Lower leg skin (tissue), 4 donors: ENCODE measurements at places on chromosomes 6 and 20. TPM values are rescaled to one million over a fixed set of nuclear protein-coding genes. Genes with fewer than 3 reads are reported as not detected.
A peak's percentile ranks its signal among the peaks of the same experiment; 100 is the strongest.

DNA sequence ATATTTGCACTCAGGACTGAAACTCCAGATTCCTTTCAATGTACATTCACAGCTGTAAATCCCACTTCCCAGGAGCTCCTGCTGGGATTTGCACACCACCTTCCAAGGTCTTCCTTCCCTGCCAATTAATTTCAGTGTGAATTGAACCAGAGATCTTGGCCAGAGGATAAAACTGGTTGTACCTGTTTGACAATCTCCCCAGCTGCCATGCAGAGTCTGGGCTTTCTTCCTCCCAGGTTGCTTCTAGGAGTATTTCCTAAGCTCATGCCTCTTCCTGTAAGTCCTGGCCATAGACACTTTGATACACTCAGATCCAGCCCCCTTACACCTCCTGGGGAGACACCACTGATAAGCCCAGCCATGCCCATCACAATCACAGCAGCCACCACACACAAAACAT, 15.6 kb downstream of the MAFB start:
- DNase-seq = no peak

- DNase-seq = no peak
Observed at GRCh38 chr6:127119102-127120022, 891 bp downstream of the RSPO3 start.

The PSMB1 gene
- 175 TPM for total RNA-seq

- no peak for DNase-seq
Observed at GRCh38 chr6:81984599-81984998, 232.1 kb upstream of the TENT5A start.

GRCh38 chr6:135789375-135790050, 62.0 kb upstream of the PDE7B start:
- DNase-seq = no peak

- peak; percentile 36 for DNase-seq
Observed at GRCh38 chr6:74573613-74574012, 632.2 kb downstream of the COL12A1 start.

GRCh38 chr20:1005452-1006027, 3.4 kb upstream of the RSPO4 start:
- no peak for DNase-seq

GRCh38 chr6:10576226-10576625, 55.1 kb downstream of the GCNT2 start:
- DNase-seq = no peak

GRCh38 chr6:77463308-77463860, at the start of gene HTR1B:
Gene HTR1B (minus strand): TSS chr6:77463491. CDS start chr6:77463403, 88 bp downstream.
- no peak for DNase-seq

GRCh38 chr6:73282871-73283270, 19.9 kb upstream of the KHDC1 start:
- no peak for DNase-seq

DNA sequence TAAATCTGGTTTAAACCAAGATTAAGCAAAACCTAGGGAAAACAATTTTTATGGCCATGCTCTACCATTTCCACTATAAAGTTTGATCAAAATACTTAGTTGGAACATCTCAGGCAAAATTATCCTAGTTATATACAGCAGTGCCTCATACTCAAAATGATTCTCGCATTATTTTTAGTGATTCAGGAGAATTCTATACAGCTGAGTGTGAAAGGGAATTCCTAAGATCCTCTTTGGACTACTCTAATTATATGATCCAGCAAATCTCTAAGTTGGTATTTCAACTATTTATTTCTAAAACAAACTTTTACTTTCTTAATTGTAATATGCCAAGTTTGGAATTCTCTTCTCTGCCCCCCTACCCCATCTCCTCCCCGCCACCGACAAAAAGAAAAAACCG, 8.6 kb downstream of the DTNBP1 start:
- no peak for DNase-seq

- DNase-seq = no peak
Observed at GRCh38 chr6:41715795-41716515, 19.5 kb downstream of the TFEB start.

The CDSN gene
- total RNA-seq = 480 TPM

- no peak for DNase-seq
Observed at GRCh38 chr6:74598462-74599393, 607.1 kb downstream of the COL12A1 start.

The HCK gene
- 10.2 TPM for total RNA-seq

DNA sequence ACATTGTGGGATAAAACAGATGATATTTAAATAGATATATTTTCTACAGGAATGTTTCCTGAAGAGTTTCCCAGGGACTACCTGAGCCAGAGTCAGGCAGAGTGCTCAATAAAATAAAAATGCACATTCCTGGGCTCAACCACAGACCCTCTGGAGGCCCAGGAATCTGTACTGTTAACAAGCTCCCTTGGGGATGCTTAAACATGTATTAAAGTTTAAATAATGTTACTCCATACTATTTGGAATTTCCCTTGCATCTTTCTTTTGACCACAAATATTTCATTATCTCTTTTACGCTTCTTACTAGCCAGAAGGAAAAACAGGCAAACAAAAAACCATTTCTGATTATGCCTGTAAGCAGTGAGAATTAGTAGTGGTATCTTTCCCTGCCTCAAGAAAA, 42.3 kb downstream of the GPR63 start:
- no peak for DNase-seq

GRCh38 chr6:165119231-165120020, 190.0 kb downstream of the C6orf118 start:
- no peak for DNase-seq

DNA sequence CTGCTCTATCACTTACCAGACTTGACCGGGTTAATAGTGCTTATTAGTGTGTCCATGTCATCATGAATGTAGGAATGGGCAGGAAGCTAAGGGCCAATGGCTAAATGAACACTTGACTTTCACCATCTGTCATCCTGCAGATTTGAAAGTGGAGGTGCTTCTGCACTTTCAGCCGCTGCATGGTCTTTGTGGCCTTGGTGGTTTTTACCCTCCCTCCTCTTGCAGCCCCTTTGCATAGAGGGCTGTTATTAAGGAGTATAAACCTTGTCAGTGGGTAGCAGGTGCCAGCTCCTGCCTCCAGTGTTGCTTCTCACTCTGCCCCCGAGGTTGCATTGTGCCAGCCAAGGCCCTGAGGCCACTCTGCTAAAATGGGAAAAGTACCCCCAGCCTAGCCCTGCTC, 122.2 kb upstream of the TNFAIP3 start:
- no peak for DNase-seq

The WFDC10B gene
- total RNA-seq = not detected

DNA sequence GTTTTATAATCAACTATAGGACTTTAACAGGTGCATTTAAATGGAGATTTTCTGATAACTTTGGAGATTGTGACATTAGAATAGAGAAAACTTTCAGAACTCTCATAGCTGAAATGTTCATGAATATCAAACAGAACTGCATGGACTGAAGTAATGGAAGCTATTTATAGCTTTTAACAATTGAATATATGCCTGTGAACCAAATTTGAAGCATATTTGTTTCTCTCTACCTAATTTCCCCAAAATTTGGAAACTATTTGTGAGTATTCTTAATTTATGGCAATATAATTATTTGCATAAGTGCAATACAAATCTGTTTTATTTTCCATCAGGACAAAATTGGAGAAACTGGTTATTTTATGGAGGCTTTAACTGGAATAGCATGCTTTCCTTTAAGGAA, 96.6 kb downstream of the PLG start:
- DNase-seq = no peak

DNA sequence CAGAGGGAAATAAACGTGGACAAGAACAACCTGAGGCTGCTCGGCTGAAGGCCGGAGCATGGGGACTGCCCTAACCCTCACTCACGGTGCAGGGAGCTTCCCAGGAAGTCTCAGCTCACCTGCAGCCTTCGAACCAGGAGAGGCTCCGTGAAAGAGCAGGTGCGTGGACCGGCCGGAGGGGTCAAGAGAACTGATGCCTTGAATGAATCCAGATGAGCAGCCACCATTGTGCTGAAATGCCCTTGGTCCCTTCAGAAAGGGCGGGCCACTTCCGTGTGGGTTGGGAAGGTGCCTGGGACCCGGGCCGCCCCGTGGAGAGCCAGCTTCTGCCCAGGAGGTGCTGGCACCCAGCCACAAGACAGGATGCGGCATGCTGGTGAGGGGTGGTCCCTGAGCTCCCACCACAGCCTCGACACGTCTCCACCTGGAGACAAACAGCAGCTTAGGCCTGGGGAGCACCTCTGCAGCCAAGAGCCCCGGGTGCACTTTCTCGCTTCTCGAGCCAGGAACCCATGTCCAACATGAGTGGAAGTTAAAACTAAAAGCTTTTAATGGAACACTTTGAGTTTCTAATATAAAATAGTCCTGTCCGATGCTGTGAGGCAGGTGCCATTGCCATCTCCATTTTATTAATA, 83.5 kb downstream of the TTLL2 start:
- no peak for DNase-seq

DNA sequence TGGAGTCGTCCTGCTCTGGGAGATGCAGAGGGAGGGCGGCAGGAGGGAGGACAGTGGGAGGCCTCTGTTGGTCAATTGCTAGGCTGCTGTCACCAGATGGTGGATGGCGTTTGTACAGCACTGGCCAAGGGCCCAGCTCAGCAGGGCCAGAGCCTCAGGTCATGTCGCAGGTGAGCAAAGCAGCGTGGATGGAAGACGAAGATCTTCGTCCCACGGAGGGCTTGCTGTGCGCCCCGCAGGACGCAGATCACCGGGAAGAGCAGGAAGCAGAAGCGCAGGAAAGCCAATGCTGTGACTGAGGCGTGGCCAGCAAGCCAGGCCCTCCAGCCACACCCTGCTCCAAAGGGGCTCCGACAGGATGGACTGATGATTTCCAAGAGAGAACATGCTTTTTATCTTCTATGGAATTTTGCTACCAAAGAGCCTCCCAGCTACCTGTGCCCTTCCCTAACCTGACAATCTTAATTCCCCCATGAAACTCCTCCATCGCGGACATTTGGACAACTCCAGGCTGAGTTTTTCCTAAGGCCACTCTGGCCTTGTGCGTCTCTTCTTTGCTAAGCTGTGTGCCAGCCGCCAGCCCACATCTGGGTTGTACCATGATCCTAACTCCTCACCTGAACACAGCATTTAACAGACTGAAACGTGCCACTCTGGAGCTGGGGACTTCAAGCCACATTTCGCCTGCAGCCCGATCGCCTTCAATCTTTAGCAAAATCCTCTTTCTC, 3.5 kb upstream of the SLCO4A1 start:
- no peak for DNase-seq

The IRAK1BP1 gene
- total RNA-seq = 3.7 TPM

- no peak for DNase-seq
Observed at GRCh38 chr20:558117-558516, 14.5 kb upstream of the CSNK2A1 start.

The SIGLEC1 gene
- 2.9 TPM for total RNA-seq

The SNX14 gene
- 38.3 TPM for total RNA-seq

GRCh38 chr20:2625062-2625461, 27.4 kb upstream of the NOP56 start:
- no peak for DNase-seq

DNA sequence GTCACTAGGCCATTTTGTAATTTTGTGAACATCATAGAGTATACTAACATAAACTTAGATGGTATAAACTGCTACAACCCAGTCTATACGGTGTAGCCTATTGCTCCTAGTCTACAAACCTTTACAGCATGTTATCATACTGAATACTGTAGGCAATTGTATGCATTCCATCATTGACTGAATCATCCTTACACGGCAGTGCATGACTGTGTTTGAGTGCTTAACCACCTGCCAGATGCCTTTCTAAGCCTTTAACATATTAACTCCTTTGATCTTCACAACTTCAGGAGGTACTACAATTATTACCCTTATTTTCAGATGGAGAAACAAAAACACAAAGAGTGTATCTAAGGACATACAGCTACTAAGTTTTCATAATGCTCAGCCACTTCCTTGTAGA, 14.0 kb downstream of the DPPA5 start:
- DNase-seq = no peak

- no peak for DNase-seq
Observed at GRCh38 chr20:62830251-62830650, 13.4 kb downstream of the COL9A3 start.

The SPATS1 gene
- 0.23 TPM for total RNA-seq

- DNase-seq = no peak
Observed at GRCh38 chr6:35436071-35436857, 15.9 kb upstream of the FANCE start.

The TFAP2A gene
- total RNA-seq = 64.0 TPM

DNA sequence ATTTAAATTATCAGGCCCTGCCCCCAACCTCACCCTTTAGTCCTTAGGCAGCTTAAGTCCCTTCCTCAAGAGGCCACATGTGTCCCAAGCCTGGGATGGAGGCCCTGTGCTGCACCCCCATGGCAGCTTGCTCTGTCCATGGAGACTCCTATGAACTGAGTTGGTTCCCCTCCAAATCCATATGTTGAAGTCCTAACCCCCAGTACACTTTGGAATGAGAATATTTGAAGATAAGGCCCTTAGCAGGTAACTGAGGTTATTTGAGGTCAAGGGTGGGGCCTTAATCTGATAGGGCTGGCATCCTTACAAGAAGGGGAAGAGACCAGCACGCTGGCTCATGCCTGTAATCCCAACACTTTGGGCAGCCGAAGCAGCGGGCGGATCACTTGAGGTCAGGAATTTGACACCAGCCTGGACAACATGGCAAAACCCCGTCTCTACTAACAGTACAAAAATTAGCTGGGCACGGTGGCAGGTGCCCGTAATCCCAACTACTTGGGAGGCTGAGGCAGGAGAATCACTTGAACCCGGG, 6.7 kb upstream of the BEND3 start:
- DNase-seq = no peak

The ACTL10 gene
- 3.2 TPM for total RNA-seq

DNA sequence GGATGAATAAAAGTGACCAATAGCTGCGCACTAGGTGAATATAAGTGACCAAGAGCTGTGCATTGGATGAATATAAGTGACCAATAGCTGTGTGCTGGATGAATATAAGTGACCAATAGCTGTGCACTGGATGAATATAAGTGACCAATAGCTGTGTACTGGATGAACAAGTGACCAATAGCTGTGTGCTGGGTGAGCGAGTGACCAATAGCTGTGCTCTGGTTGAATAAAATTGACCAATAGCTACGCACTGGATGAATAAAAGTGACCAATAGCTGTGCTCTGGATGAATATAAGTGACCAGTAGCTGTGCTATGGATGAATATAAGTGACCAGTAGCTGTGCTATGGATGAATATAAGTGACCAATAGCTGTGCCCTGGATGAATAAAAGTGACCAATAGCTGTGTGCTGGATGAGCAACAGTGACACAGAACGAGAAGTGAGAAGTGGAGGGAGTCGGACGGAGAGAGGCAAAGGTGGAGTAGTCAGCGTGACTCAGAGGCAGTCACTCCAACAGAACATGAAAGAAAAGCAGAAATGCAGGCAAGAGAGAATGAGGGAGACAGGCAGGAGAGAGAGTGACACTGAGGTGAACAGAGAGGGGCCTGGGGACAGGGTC, 38.5 kb downstream of the RBM38 start:
- no peak for DNase-seq

The GINS1 gene
- 2.8 TPM for total RNA-seq

DNA sequence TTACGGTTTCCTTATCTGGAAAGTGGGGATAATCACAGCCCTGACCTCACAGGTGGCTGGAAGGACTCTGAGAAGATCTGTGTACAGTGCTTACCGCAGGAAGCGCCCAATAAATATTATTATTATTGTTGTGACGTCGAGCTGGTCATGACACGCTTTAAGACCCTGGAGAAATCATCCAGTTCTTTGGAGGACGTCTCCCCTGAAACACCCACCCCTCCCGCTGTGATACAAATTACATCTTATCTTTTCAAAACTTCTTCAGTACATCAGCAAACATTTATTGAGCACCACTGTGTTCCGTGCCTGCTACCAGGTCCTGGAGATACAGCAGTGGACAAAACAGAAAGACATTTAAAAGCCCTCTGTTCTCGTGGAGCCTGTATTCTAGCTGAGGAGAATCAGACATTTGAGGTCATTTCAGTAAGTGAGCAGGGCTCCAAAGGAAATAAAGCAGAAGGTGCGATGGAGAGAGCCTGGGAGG, 118.7 kb downstream of the CEBPB start:
- DNase-seq = no peak
